ENCODE measurements at places on chromosomes 6 and 20. TPM values are rescaled to one million over a fixed set of nuclear protein-coding genes. Genes with fewer than 3 reads are reported as not detected.

DNA sequence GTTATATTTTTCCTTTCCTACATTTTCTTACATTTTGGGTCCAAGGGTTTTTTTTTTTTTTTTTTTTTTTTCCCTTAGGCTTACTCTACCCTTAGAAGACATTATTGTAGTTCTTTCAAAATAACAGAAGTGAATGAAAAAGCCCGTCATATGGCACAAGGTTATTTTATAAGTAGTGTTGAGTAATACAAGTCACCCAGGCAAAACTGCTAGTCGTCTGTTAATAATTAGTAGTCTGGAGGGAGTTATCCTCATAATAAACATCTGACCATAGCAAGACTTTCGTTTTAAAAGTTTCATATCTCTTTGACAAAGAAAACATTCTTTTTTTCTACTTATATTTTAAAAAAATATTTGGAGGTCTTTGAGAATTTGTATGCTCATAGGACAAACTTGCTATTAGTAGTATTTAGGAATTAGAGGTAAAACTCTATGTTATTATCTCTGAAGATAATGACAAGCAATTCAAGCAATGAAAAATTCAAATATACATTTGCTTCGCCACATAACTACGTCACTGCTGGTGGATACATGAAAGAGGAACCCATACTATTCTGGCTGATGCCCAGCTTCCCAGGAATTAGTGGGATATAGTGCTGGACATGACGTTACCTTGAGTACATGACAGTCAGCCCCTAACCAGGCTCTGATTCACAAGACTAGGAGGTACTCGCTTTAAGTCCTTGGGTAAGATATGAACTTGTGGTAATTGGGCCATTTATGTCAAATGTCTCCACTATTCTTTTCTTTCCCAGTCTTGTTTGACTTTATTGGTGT lies 532.8 kb downstream of the GRIK2 start:
- H3K36me3 ChIP-seq = no peaks in the 10 kb centered on the region
- no peak overlapping the region for H3K27ac ChIP-seq
- H3K27me3 ChIP-seq = no peaks in the 10 kb centered on the region
- H3K4me1 ChIP-seq = no peaks in the 10 kb centered on the region

LAMP5 gene
- total RNA-seq = 0.34 TPM

GRCh38 chr20:24487648-24488047 lies 18.2 kb downstream of the SYNDIG1 start:
- DNase-seq = no peak
- H3K4me1 ChIP-seq = no peaks in the 10 kb centered on the region
- no peaks in the 10 kb centered on the region for H3K27me3 ChIP-seq
- H3K27ac ChIP-seq = no peak overlapping the region
- H3K4me3 ChIP-seq = no peak overlapping the region

C6orf15 gene
- total RNA-seq = not detected

DNA sequence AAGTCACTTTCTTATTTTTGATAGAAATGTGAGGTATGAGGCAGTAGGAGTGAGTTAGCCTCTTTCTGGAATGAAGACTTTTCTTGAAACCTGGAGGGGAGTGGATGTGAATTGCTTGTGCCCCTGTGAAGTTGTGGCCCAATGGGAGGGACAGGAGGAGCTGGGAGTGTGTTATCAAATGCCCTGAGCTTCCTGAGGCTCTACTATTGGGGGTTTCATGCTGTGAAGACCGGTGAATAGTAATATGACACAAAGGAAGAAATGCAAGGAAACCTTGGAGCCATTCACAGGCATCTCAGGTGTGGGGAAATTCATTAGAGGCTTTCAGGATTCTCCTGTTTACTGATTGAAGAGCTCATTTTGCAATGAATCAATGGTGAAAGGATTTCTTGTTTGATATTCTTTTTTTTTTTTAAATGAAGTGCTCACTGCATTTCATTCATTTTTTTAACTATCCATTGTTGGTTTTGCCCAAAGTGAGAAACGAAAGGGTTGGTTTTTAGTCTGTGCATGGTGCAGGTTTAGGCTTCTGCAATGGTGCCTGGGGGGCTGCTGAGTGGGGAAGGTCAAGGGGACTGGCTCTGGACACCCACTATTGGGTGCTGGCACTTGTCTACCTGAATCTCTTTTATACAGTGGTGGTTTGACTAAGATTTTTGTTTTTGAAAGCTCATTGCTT lies 8.2 kb downstream of the RNF144B start:
- no peak overlapping the region for H3K27ac ChIP-seq
- no peak overlapping the region for H3K4me3 ChIP-seq
- DNase-seq = no peak
- H3K4me1 ChIP-seq = no peaks in the 10 kb centered on the region
- no peaks in the 10 kb centered on the region for H3K36me3 ChIP-seq
- H3K27me3 ChIP-seq = no peaks in the 10 kb centered on the region

SIRPA gene
- 20.3 TPM for total RNA-seq

WFDC5 gene
- total RNA-seq = 2.3 TPM

TMC2 gene
- total RNA-seq = not detected

NPEPL1 gene
- total RNA-seq = 63.1 TPM

- H3K36me3 ChIP-seq = no peaks in the 10 kb centered on the region
- peak overlapping the region; percentile 9 for H3K27ac ChIP-seq
- DNase-seq = peak; percentile 85
- peaks cover 6% of the 10 kb centered on the region for H3K4me1 ChIP-seq
Measured at GRCh38 chr6:164151161-164152120, 736.9 kb downstream of the QKI start.

DNA sequence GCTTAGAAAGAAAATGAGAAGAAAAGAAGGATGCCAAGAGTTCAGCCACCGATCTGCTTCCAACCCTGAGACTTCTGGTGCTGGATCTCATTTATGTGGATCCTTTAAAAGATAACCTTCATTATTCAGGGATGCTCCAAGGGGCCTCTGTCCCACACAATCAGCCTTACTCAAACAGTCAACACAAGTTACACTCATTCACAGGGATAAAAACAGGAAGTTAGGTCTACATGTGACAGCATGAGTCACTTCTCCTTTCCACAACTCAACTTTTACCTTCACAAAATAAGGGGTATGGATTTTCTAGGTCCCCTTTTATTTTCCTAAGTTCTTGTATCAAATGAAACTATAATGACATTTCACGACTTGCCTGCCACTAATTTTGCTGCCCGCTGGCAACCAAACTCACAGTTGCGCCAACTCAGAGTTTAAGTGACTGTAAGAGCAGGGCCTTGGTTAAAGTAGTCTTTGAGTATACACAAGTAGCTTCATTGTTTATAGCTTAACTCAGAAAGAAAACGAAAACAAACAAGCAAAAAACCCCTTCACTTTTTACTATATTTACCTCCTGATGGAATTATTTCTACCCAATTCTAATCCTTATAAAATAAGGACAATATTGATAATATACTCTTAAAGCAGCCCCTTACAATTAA lies 278.8 kb upstream of the RUNX2 start:
- H3K27ac ChIP-seq = no peak overlapping the region
- H3K36me3 ChIP-seq = no peaks in the 10 kb centered on the region
- H3K4me3 ChIP-seq = no peak overlapping the region
- no peak for DNase-seq
- no peaks in the 10 kb centered on the region for H3K27me3 ChIP-seq

Data from prostate gland (tissue), 2 donors.